HT-29 (cell line): ENCODE measurements at places on chromosomes 5 and 9. TPM values are rescaled to one million over a fixed set of nuclear protein-coding genes. Genes with fewer than 3 reads are reported as not detected.
A peak's percentile ranks its signal among the peaks of the same experiment; 100 is the strongest.

DNA sequence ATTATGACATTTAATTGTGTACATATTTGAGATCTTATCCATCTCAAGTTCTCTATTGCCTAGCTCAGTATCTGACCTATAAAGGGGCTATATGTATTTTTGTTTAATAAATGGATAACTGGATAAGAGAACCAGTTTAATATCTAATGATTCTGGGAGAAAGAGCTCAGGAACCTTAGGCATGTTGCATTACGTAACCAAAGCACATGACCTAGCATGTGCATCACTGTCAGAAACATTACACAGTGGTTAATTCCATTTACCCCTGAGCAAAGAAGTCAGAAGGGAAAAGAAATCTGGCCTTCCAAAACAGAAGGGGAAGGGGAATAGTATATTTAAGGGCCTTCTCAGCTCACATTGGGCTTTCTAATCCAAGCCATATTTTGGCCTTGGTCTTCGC lies 12.3 kb downstream of the PAPPA start:
- no peak for DNase-seq

GRCh38 chr9:137521405-137521985 lies 28.7 kb downstream of the PNPLA7 start:
- no peak for DNase-seq

PITX1 gene
- 41.8 and 49.8 TPM in 2 replicates for total RNA-seq

STC2 gene
- total RNA-seq = not detected in 2 replicates

DNA sequence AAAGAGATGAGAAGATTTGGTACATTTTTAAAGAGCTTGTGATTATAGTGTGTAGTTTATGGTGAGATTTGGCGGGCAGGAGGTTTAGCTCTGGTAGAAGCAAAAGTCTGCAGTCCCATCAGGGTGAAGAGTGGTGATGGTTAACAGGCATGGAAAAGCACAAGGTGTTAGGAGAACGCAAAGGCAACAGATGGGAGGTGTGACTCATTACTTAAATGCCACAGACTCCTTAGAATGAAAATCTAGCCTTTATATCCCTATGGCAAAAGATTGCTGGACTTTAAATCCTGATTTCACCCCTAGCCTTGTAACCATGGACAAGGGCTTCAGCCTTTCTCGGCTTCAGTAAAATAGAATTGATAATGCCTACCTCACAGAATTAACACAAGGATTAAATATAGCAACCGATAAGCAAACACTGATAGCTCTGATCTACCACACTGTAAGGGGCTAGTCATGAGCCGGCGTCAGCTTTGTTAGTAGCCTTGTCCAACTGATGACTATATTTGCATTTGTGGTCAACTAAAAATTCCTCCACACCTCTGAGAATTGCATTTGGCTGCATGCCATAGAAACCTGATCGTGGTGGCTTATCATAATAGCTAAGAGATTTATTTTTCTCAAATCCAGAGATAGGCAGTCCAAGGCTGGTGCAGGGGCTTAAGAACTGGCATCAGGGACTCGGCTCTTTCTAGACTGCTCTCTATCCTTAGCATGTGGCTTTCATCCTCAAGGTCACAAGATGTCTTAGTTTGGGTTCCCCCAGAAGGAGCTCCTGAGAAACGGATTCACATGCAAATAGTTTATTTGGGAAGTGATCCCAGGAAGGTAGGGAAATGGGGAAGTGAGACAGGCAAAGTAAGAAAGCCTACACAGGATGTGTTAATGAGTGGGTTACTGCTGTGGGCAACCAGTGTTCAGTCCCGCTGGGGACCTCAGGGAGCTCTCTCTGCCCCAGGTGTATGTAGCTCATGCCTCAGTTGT lies 19.6 kb downstream of the MFAP3 start:
- DNase-seq = peak; percentile 57

DNA sequence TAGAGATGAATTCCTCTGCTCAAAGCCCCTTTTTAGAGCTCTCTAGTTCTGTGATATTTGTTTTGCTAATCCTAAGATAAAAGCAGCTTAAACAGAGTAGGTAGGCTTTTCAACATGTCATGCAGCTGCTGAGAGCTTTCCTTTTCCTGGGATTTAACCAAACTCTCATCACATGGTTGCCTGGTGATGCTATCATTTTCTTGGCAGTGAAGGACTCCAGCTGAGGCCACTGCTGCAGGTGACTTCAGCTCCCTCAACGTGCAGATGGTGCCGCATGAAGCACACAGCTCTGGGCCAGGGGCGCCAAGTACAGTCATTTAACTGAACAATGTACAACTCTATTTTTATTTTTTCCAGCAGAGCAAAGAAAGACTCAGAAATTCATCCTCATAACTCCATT lies 42.2 kb downstream of the SECISBP2 start:
- no peak for DNase-seq

LRRC70 gene
- total RNA-seq = 0.33 and 0.50 TPM in 2 replicates

GRCh38 chr5:78647351-78647818 lies 1.2 kb downstream of the LHFPL2 start:
- peak; percentile 66 for DNase-seq

SLC6A18 gene
- total RNA-seq = not detected in 2 replicates

DNA sequence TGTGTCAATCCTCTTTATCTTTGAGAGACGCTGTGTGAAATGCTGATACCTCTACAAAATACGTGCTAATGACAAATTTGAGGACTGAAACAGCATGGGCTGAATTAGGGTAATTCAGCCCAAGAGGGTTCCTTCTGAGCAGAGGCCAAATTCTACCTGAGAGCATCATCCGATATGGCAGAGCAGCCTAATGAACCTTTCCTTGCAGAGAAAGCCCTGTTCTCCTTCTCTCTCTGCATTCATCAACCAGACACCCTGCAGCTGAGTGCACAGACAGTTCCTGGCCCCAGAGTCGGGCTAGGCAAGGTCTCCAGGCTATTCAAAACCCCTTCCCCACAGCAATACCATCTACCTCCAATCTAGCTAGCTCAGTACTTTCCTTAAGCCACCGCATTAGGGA lies 77.9 kb downstream of the TRIM32 start:
- no peak for DNase-seq

DNA sequence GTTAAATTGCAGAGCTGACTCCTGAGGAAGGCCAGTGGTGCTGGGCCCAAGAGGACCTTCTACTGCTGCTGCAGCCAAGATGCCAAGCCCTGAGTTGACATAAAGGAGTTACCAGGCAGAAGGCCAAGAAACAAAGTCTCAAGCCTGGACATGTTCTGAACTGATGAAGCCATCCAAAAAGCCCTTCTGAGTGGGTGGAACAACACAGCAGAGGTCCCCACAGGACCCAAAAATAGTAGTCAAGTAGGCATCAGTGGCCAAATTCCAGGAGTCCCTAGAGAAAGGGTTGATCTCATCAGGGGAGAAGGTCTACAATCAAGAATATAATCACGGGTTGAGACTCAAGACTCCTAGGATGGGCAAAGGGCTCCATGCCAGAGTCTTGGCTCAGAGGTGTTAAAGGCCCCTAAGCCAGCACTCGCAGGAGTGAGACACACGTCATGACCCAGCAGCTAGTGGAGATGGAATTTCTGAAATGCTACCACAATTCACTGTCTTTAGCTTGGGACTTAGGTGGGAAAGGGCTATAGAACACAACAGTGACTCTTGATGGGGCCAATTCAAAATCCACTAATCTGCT lies 119.7 kb downstream of the FANCC start:
- no peak for DNase-seq

DNA sequence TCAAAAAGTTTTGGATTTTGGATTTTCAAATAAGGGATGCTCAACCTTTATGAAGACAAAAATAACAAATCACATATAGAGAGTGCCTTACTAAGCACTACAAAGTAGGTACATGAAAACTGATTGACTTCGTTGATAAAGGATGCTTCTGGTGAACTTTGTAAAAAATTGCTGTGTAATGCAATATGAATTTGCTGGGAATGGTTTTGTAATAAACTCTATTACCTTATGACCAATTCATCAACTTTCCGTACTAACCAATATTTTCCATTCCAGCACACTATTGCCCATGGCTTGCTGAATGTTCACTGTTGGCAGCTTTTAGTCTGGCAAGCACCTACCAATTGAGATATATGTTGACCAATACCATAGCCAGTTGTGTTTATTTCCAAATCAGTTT lies 23.4 kb upstream of the ZNF474 start:
- DNase-seq = no peak

DNA sequence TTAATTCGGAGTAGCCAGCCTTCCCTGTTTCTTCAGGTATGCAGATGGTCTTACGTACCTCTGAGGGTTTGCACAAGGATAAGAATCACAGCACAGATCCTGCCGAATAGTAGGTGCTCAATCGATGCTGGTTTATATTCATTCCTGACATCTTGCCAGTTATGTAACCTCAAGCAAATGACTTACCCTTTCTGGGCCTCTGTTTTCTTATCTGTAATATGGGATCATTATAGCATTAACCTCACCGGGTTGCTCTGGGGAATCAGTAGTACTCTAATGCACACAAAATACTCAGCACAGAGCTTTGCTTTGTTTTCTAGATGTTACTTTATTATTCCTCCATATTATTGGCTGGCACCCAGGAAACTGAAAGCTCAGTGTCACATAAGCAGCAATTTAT lies 7.7 kb upstream of the NR5A1 start:
- no peak for DNase-seq

COL15A1 gene
- total RNA-seq = not detected in 2 replicates

ZNF454 gene
- not detected in 2 replicates for total RNA-seq

DNA sequence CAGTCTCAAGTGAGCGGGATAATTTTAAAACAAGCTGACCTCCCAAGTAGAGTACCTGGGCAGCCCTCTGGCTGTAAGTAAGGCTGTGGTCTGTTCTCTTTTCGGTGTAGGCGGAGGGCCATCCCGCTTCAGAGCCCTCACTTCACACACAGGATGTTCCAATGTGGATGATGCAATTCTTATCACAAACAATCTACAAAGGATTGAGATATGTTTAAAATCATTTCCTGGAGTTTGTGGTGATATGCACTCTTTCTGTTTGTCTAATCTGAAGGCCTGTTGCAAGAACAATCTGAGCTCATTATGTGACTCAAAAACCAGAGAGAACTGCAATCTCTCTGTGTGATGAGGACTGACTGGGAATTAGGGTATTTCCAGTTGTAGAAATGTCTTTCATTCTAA lies 42.5 kb downstream of the ITGA2 start:
- DNase-seq = peak; percentile 55

CDKN2A gene
- total RNA-seq = 871 and 958 TPM in 2 replicates

CKMT2 gene
- total RNA-seq = 0.44 TPM in 1 of 2 replicates, not detected in the other

GRCh38 chr5:97534166-97534565 lies 351.1 kb upstream of the RIOK2 start:
- DNase-seq = peak; percentile 71

GRCh38 chr9:12760758-12761157 lies 14.1 kb upstream of the LURAP1L start:
- no peak for DNase-seq

GRCh38 chr9:112043423-112043822 lies 131.7 kb downstream of the SUSD1 start:
- DNase-seq = no peak

DNA sequence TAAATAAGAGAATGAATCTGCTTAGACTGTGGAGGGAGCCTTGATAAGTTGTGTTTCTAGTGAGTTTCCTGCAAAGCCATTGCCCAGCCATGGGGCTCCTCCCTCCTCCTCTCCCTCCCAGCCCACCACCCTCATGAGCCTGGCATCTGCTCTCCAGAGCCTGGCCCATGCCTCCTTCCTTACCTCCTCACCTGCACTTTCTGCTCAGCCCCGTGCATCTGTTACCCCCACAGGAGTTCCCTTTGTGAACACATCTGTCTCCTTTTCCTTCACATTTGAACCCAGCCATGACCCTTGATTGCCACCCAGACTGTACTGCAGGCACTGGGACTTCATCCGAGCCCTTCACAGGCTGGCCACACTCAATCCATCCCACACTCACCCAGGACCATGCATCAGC lies 395.6 kb downstream of the IRX2 start:
- no peak for DNase-seq

ADAMTSL2 gene
- total RNA-seq = 0.16 and 0.25 TPM in 2 replicates

DNA sequence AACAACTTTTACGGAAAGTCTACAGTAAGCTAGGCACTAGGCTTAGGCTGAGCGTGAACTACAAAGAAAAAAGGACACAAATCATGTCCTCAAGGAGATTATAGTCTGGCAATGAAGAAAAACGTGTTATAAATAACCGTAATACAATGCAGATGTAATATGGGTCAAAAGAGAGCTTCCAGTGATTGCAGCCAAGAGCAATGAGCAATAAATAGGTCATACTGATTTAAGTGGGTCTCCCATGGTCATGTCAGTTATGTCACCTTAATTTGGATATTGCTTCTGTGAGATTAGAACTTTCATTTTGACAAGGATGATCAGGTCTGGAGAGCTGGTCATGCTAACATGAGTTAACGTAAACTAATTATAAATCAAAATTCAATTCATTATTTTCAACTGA lies 158.6 kb upstream of the GNA14 start:
- no peak for DNase-seq

DNA sequence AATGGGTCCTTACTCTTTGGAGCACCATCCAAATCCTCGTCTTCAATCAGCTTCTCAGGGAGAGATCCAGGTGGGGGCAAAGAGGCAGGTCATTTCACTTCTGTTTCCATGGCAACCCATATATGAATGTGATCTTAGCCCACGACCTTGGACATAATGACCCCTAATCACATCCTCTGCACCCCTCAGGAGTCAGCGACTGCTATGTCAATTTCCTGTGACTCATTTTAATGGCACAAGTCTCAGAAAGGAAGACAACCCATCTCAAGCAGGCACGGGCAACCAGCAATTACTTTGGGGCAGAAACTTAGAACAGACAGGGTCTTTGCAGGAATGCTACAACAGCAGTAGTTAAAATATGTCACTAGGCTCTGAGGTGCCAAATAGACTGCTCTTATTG lies 591.2 kb downstream of the TLR4 start:
- no peak for DNase-seq

PCYOX1L gene
- 1.2 and 1.7 TPM in 2 replicates for total RNA-seq

BTNL3 gene
- total RNA-seq = not detected in 2 replicates

GABBR2 gene
- not detected in 2 replicates for total RNA-seq

SCGB3A1 gene
- not detected in 2 replicates for total RNA-seq

TMEM252 gene
- total RNA-seq = 0.15 and 0.26 TPM in 2 replicates

IL17B gene
- total RNA-seq = not detected in 2 replicates

DNA sequence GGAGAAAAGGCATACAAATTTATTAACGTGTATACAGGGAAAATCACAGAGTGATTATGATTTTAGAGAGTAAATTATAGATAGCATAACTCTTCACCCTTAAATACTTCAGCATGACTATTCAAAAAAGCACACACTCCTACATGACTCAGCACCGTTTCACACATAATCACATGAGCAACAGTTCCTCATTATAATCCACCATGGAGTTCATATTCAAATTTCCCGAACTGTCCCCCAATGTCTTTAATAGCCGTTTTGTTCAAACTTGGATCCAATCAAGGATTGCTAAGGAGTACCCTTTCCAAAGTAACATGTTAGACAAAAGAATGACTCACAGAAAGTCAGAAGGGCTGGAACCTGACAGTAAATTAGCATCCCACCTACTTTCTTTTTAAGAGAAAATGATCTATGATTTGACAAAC lies 32.1 kb downstream of the RAPGEF1 start:
- no peak for DNase-seq

- DNase-seq = no peak
These were observed 583.6 kb downstream of the TMEM38B start for GRCh38 chr9:106277966-106278365.
